ENCODE measurements at places on chromosomes 2 and 18.

DNA sequence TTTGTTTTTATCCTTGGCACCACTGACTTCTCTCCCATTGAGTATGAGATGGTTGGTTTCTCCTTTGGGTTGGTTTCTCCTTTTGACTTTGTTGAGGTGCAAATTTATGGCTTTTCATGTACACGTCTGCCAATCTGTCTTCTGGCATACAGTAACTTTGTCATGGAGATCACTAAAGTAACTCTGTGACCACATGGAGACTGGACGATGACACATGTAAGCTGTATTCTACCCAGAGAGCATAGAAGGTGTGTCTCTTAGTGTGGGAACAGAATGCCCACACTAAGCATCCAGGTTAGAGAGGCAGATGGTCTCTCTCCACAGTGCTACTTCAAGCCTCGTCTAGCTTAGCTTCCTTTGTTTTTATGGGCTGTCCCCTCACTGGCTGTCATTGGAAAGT, 897.5 kb downstream of the SUCLG1 start:
- no peak for DNase-seq

DNA sequence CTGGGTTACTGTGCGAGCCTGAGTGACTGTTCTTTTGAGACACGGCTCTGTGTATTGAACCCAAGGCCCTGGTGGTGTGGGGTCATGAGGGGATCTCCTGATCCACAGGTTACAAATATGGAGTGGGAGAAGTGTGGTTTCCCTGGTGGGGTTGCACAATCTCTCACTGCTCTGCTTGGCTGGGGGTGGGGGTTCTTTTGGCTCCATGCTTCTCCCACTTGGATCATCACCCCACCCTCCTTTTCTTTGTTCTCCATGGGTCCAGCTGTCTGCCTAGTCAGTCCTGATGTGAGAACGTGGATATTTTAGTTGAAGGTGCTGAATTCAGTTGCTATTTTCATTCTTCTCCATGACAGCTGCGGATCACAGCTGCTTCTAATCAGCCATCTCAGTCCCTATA, 37.8 kb downstream of the AGPS start:
- DNase-seq: no peak

DNA sequence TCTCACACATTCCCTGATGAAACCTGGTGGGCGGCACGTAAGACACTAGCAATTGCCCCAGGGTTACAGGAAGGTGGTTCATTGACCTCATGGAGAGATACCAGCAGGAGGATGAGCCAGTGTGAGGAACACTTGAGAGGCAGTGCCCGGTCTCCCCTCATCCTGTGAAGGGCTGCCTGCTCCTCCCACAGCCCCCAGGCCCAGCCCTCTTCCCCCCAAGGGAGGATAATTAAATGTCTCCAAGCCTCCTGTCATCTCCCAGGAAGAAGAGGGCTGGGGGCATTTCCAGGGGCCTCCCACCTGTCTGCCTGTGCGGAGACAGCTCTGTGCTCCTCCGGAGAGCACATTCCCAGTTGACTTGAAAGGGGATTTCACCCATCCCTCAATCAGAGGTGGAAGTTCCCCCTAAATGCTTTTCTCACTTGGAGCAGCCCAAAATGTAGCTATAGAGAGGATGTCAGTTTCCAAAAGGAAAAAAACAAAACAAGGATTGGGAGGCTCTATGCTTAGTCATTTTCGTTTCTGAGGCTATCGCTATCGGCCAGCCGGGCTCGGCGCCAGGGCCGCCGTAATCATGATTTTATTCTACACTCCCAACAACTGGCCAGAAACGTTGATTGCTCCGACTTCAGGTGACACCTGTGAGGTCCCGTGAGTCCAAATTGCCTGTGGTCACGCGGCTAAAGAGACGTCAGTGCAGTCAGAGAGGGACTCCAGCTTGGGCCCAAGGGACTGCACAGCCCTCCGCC, 7.1 kb downstream of the KCNF1 start:
- DNase-seq: no peak

DNA sequence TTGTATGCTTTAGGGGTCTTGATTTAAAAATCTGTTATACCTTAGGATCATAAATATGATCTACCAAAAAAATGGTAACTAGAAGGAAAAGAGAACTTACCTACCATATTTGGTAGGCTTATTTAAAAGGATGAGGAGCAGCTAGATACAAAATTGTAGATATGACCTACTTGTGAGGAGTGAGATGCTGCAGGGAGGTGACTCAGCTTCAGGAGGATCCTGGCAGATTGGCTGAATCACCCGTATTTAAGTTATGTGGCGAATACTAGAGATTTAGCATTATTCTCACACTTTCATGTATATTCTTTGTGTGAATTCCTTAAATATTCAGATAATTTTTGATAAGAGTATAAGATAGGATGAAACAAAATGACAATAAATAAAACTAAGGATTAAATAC, 657.3 kb upstream of the LINC00305 start:
- no peak for DNase-seq

GRCh38 chr2:9329497-9329896, 93.8 kb downstream of the ITGB1BP1 start:
- DNase-seq: no peak

GRCh38 chr2:72925328-72925943, 8.1 kb downstream of the EMX1 start:
- no peak for DNase-seq

DNA sequence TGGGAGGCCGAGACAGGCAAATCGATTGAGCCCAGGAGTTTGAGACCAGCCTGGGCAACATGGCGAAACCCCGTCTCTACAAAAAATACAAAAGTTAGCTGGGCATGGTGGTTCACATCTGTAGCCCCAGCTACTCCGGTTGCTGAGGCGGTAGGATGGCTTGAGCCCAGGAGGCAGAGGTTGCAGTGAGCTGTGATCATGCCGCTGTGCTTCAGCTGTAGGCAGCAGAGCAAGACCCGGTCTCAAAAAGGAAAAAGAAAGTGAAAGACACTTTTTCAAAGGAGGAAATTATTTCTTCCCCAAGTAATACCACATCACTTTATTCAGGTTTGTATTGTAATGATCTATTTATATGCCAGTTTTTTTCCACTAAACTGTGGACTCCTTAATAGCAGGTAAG, 35.7 kb upstream of the TAF4B start:
- DNase-seq: peak; percentile 37

- peak; percentile 77 for DNase-seq
Measured at GRCh38 chr18:3595369-3596273, 145.6 kb downstream of the TGIF1 start.
